ENCODE measurements at places on chromosomes 5 and 9.

- no peak for DNase-seq
These were observed 296.1 kb downstream of the NDUFS4 start for GRCh38 chr5:53856506-53856905.

DNA sequence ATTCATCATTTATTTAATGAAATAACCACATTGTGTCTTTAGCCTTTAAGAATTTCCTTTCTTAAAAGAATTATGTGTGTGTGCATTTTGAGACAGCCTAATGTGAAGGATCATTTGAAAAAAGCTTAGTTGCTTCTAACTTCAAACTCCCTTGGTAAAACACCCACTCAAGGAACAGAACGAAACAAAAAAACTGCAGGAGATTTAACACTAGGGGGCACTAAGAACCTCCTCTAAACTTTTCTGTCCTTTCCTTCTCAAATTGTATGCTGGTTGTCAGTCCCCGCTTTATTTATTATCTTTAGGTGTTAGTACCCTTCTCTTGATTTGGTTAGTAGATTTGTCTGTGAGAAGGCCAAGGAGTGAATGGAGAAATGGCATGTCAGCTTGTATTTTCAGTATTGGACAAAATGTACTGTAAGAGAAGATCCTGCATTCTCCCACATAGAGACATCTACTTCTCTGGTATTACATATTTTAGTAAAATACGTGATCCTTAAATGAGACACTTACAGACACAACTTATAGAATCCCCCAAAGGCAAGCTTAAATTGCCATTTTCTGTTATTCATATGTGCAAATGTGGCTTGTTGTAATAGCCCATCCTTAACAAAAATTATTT is 229.7 kb downstream of the MRPS30 start:
- no peak for DNase-seq

DNA sequence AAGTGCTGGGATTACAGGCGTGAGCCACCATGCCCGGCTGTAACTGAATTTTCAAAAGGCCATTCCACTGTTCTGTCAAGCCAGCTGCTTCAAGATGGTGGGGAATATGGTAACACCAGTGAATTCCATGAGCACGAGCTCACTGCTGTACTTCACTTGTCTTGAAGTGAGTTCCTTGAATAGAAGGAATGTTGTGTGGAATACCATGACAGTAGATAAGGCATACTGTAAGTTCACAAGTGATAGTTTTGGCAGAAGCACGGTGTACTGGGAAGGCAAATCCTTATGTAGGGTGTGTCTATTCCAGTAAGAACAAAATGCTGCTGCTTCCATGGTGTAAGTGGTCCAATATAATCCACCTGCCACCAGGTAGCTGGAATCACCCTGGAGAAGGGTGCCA is 6.6 kb upstream of the PRXL2C start:
- no peak for DNase-seq

DNA sequence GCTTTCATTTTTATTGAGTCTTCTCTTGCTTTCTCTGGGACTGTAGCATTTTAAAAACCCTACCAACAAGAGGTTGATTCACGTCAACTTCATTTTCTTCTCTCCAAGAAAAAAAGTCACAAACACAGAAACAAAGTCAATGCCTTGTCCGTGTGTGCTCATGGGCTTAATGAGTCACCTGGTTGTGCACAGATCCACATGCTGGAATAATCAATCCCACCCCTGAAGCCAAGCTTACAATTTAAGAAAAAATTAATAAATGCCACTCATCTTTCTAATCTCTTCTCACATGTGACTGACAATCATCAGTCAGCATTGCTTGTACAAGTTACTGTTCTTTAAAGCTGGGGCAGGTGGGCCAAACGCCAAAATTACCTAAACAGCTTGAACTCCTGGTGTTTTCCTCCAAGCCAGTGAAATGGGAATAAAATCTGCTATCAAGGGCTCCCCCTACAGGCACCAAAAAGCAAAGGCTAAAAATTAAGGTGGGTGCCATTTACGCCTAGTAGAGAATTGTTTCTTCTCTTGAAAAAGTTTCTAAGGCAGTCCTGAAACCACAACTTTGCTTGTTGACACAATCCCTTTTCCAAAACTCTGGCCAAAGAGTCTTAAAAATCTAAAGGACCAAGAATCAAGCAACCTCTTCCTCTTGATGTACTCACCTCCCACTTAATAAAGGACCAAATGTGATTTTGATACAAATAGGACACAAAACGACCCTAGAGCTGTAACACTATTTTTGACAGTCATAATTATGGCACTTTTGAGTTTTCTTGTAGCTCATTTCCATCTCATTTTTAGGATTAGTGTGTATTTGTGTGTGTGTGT is 21.3 kb downstream of the TRMO start:
- DNase-seq, result no peak

DNA sequence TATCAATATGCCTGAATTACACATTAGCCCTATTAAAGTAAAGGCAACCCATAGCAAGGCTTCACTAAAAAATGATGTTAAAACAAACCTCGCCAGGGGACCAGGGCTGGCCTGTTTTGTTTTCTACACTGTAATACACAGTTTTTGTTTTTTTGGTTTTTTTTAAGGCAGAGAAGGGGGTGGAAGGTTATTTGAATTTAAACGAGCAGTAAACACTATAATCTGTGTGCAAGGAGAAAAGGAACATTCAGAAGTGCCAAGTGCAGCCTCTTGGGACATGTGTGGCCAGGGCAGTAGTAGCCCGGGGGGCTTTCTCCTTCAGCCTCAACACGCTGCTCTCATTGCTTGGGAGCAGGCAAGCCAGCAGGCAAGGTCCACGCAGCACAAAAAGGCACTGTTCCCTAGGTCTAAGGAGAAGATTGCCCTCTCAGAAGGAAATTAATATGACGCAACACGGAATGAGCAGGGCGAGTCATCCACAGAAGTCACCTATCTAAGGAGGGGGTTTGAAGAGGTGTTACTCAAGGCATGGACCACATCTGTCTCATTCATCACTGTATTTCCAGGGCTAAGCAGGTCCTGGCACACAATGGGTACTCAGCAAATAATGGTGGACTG is 16.2 kb downstream of the SIL1 start:
- no peak for DNase-seq

Measured in smooth muscle cell of the brain vasculature (primary cell).